ENCODE measurements at places on chromosomes 5 and 9.

- DNase-seq, result no peak
Measured at GRCh38 chr5:169804861-169805260, 167.8 kb downstream of the DOCK2 start.

GRCh38 chr5:74767579-74767913 lies 497 bp downstream of the NSA2 start:
- DNase-seq, result no peak

GRCh38 chr5:126486332-126486731 lies 63.1 kb downstream of the GRAMD2B start:
- DNase-seq, result no peak

DNA sequence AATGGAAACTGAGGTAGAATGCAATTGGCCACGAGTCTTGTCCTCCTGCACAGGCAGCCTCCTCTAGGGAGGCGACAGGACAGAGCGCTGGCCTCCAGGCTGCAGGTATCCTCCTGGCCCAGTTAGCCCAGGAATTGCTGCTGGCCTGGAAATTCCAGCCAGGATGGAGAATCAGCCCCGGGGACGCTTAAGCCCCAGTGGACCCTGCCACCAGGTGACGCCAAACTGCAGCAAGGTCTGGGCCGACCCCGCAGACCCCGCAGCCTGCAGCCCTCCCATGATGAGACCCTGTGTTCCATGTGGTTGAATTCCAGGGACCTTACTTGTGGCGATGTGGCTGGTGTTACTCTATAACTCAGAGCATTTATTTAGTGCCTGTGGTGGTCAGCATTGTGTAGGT lies 7.3 kb downstream of the CACFD1 start:
- no peak for DNase-seq

GRCh38 chr5:167639273-167639672 lies 652.2 kb upstream of the WWC1 start:
- no peak for DNase-seq

DNA sequence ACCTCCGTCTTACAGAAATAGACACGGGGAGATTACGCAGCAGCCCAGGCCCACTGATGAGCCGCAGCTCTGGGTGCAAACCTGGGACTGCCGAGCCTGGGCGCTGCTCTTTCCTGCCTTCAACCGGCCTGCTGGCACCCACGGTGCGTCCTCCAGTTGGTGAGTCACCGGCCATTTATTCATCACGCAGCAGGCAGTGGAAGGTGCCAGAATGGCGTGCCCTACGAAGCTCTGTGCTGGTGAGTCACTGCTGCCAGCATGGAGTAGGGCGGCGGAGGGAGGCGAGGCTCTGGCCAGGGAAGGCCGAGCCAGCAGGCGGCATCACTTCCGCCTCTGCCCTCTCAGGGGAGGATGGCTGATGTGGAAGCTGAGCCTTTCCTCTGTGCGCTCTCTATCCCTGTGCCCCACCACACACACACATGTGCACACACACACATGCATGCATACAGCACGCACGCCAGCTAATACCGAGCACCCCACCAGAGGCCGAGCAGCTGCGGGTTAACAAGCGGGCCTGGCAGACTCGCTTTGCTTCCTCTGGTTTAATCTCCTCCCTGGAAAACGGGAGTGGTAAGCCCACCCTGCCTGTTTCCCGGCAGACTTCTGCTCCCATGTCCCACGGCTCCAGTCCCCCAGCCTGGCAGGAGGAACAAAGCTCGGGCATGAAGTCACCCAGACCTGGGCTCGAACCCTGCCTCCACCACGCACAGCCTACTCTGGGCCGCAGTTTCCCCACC lies 39.2 kb downstream of the OLFM1 start:
- no peak for DNase-seq

DNA sequence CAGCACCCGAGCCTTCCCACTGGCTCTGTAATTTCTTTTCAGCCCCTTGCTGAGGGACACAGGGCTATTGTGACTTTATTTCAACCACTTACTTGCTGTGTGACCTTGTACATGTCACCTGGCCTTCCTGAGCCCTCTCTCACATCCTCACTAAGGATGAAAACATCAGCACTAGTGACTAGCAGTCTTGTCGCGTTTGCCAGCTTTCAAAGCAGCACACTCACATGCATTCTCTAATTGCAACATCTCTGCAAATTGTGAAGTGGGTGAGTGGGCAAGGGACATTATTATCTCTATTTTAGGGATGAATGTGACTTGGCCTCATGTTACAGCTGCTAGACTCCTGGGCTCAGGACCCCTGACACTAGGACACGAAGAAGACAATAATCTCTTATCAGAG lies 144.5 kb downstream of the SEC61B start:
- DNase-seq, result no peak

- no peak for DNase-seq
Measured at GRCh38 chr9:90514877-90515276, 127.7 kb downstream of the DIRAS2 start.

DNA sequence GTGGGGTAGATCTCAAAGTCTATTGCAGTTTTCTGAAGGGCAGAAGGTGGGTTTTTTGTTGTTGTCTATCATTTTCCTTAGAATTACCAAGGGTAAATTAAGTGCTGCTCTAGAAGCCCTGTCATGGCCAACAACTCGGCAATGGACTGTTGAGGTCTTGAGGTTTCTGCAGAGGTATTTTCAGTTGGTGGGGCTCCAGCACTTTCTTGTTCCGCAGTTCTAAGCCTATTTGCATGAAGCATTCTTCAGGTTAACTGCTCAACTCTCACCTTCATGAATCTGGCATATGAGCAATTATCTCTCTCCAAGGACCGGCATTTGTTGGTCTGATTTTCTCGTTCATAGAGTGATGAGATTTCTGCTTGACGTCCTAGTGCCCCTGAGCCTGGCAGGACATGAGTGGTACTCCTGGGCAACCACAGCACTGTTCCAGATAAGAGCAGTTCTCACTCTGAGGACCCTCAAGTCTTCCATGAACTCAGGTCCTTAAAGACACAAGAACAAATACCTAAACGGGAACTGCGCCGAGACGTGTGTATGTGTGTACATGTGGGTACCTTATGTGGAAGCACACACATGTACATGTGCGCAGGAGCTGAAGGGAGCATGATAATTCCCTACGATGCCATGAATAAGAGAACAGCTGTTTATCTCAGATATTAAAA lies 544.5 kb downstream of the CSNK1G3 start:
- no peak for DNase-seq

DNA sequence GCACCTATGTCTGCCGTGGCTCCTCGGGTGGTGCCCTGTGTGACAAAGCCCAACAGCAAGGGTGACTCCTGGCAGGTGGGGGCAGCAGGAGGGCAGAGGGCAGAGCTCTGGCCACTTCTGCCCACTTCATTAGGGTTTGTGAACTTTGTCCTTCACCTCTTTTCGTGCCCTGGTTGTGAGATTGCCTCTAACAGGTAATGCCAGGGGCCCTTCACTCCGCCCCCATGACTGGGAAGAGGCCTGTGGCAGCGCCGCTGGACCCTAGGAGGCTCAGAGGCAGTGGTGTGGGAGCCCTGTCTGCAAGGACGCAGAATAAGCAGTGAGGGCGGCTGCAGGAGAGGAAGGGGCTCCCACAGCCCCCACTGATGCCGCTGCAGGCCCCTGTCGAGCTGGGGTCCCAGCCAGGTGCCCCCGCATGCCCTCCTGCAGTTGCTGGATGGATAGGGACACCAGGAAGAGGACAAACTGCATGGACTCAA lies 108.7 kb upstream of the LMX1B start:
- no peak for DNase-seq

GRCh38 chr5:143316844-143317631 lies 86.4 kb downstream of the NR3C1 start:
- DNase-seq, result no peak

GRCh38 chr5:9233712-9234111 lies 312.2 kb downstream of the SEMA5A start:
- no peak for DNase-seq

All from kidney capillary endothelial cell (primary cell).